Gastroesophageal sphincter (tissue), 4 donors: ENCODE measurements at places on chromosomes 1 and 21. TPM values are rescaled to one million over a fixed set of nuclear protein-coding genes. Genes with fewer than 3 reads are reported as not detected.

GRCh38 chr1:34697818-34698217 lies 57.0 kb upstream of the GJB5 start:
- no peak for ATAC-seq

RBP7 gene
- total RNA-seq, result 35.6 TPM

KCNE2 gene
- total RNA-seq, result 1.5 TPM

GRCh38 chr1:228366866-228367741 lies 39.5 kb downstream of the TRIM11 start:
- ATAC-seq, result no peak

GRCh38 chr1:6249739-6250689 lies 6.0 kb downstream of the HES3 start:
- ATAC-seq, result no peak
